ENCODE measurements at places on chromosomes 12 and 14.
A peak's percentile ranks its signal among the peaks of the same experiment; 100 is the strongest.

GRCh38 chr14:68079941-68080697 is 260.5 kb downstream of the RAD51B start:
- no peak for DNase-seq

GRCh38 chr14:67951529-67952135 is 132.1 kb downstream of the RAD51B start:
- no peak for DNase-seq

- DNase-seq: no peak
Observed at GRCh38 chr14:42045383-42045782, 438.7 kb downstream of the LRFN5 start.

DNA sequence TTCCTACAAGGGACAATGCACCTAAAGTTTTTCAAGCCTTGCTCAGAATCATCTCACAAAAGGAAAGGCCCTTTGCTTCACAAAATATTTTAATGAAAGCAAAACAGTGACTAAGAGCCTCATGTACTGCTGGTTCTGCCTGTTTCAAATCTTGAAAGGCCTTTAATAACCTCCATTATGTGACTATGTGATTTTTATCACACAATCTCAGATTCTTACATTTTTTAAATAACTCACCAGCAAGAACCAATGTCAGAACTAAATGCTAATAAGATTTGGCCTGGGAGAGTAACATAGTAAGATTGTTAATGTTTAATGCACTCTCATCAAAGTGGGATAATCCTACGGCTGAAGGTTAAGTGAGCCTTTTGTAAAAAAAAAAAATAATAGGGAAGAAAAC is 378.9 kb downstream of the RGS6 start:
- no peak for DNase-seq

DNA sequence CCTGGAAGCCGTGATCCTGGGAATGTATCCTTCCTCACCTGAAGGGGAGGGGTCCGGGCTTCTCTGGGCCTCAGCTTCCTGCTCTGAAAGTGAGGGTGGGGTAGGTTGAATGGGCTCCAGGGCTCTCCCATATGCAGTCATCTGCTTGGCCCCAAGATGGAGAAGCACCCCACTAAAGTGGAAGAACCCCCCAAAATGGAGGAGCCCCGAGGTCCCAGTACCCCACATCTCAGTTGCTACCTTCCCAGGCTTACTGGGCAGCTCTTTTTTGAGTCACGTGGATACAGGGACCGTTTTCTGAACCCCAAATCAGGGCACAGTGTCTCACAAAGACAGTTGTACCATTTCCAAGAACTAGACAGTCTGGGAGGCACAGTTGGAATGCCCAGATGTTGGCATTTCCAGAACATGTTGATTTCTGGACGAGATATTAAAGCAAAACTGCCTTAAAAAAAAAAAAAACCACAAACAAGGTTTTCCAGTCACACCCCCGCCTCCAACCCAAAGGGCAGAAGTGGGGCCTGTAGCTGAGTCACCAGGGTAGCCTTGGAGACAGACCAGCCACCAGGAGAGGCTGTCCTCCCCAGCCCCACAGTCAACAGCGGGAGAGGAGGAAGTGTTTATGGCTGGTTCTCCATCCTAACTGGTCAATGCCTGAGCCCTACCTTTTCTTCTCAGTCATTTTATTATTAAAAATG is 12.1 kb downstream of the VASH1 start:
- no peak for DNase-seq

DNA sequence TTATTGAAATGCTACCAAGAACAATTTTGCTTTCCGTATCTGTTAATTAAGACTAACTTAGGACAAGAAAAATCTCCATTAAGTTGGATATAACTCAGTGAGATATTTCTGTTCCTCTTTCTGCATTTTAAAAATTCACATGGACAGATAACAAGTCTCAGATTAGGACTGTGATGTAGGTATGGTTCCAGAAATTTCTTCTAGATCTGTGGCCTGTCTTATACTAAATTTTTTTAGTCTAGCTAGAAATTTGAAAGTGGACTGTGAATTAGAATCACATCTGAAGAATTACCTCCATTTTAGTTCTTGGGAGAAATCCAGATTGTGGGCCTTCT is 41.6 kb downstream of the USP15 start:
- no peak for DNase-seq

- DNase-seq: no peak
Observed at GRCh38 chr12:24695657-24696329, 253.1 kb downstream of the BCAT1 start.

- DNase-seq: peak; percentile 46
Observed at GRCh38 chr12:93109551-93110203, 180.6 kb upstream of the EEA1 start.

DNA sequence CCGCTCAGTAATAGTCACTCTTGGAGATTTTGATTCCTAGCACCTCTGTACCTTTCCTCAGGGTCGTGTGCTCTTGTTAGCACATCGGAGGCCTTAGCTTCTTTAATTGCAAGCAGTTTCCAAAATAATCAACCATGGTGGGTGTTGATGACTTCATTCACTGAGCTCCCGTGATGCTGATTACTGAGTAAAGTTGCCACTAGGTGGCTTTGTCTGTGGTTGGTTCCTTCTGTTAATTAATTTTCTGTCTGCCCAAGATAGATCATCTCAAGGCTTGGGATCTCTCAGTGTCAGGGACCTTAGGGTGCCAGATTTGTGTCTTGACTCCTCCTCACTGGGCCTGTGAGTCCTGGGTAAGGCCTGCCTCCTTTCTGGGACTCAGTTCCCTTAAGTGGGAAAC is 54.3 kb downstream of the PTPN11 start:
- DNase-seq: no peak

GRCh38 chr12:53200458-53201176 is 6.4 kb downstream of the ITGB7 start:
- DNase-seq: no peak

GRCh38 chr14:95516554-95517181 is at the start of gene SYNE3:
Gene SYNE3, minus strand, starts transcription at chr14:95516650. Its CDS starts 40,829 bp downstream, at chr14:95475821.
- no peak for DNase-seq

- DNase-seq: no peak
Observed at GRCh38 chr12:601976-602699, 61.1 kb downstream of the NINJ2 start.

DNA sequence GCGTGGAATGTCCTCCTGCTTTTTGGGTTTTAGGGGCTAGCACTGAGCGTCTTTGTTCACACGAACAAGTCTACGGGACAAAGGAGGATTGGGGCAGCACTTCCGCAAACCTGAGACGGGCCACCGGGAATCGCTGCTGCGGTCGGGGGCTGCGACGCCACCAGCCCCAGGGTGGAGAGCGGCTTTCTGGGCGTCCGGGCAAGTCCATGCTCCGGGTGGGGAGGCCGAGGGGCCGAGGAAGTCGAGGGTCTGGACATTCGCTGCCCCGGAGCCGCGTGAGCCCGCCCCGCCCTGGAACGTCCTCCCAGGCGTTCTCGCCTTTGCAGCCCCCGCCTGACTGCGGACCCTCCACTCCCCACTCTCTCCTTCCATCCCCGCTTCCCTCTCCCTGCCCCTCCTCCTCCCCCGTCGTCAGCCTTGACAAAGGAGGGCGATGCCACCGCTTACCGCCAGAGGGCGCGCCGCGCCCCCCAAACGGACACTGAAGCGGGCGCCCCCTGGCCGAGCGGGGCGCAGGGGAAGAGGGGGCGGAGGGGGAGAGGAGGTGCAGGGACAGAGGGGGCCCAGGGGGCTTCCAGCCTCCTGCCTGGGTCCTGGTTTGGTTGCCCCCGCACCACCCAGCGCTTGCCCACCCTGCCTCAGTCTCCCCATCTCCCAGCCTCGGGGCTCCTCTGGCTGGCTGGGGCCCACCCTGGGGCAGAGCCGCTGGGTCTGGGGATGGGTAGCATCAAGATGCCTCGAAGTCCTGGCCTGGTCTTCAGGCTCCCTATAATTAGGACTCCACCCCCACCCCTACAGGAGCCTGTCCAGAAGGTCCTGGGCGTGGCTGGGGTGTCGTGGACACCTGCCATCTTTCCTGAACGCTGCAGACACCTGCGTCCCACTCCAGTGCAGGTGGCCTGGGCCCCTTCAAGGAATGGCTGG is 39.1 kb upstream of the INF2 start:
- peak; percentile 53 for DNase-seq

DNA sequence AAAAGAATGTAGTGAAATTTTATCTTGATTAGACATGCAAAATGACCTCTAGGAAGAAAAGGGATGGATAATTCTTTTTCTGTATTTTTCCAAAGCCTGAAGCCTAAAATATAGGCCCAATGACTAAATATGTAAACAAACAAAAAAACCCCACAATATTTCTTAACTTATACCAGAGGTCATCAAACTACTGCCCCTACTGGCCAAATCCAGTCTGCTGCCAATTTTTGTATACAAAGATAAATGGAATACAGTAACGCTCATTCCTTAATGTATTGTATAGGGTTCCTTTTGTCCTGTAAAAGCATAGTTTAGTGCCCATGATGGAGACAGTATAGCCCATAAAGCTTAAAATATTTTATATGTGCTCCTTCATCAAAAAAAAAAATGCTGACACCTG is 145.7 kb upstream of the ALG10 start:
- no peak for DNase-seq

DNA sequence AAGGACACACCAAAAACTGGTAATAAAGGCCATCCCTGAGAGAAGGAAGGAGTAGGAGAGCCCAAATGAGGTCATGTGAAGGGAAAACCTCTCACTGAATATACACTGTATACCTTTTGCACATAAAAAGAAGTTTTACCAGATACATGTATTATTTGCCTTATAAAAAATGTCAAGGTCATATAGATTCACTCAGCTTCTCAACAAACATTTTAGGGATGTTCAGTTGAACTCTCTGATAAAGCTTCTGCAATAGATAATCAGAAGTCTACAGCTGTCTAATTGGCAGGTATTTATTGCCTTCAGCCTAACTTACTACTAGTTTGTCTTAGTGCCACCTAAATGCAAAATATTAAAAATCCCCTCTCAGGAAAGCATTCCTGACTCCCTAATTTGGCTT is 8.7 kb downstream of the SLC11A2 start:
- no peak for DNase-seq

DNA sequence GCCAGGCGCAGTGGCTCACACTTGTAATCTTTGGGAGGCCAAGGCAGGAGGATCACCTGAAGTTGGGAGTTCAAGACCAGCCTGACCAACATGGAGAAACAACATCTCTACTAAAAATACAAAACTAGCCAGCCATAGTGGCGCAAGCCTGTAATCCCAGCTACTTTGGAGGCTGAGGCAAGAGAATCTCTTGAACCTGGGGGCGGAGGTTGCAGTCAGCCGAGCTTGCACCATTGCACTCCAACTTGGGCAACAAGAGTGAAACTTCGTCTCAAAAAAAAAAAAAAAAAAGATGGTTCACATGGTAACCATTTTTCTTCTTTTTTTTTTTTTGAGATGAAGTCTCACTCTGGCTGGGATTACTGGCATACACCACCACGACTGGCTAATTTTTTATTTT is 35.3 kb downstream of the SLC2A14 start:
- no peak for DNase-seq

- no peak for DNase-seq
Observed at GRCh38 chr14:33287189-33287588, 348.5 kb downstream of the NPAS3 start.

GRCh38 chr12:110739488-110739887 is 3.2 kb downstream of the PPP1CC start:
- no peak for DNase-seq

- DNase-seq: no peak
Observed at GRCh38 chr12:106362971-106363370, 5.4 kb downstream of the POLR3B start.
